ENCODE measurements at places on chromosomes 7 and 10. TPM values are rescaled to one million over a fixed set of nuclear protein-coding genes. Genes with fewer than 3 reads are reported as not detected.

TMEM209 gene
- 36.1 TPM for total RNA-seq

ADARB2 gene
- 5.2 TPM for total RNA-seq

GRCh38 chr7:94666879-94667587 is 11.1 kb upstream of the SGCE start:
- no peak for DNase-seq

NKX6-2 gene
- 0.14 TPM for total RNA-seq

- DNase-seq = no peak
Measured at GRCh38 chr10:110076559-110077318, 69.0 kb downstream of the ADD3 start.

GRCh38 chr7:18889436-18889835 is 228.0 kb downstream of the TWIST1 start:
- DNase-seq = no peak

GRCh38 chr7:116779931-116780330 is 82.5 kb upstream of the CAPZA2 start:
- no peak for DNase-seq

DNA sequence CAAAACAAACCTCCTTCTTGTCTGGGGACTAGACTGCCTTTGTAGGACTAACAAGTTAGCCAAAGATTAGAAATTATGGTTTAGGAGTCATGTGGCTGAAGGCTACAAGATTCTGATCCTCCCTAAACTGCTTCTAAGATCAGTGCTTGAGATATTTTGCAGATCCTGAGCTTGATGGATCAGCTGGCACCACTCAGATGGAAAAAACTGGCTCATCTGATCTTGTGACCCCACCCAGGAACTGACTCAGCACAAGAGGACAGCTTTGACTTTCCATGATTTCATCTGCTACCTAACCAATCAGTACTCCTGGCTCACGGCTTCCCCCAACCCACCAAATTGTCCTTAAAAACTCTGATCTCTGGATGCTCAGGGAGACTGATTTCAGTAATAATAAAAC is 271.5 kb upstream of the TAC1 start:
- DNase-seq = no peak

DNA sequence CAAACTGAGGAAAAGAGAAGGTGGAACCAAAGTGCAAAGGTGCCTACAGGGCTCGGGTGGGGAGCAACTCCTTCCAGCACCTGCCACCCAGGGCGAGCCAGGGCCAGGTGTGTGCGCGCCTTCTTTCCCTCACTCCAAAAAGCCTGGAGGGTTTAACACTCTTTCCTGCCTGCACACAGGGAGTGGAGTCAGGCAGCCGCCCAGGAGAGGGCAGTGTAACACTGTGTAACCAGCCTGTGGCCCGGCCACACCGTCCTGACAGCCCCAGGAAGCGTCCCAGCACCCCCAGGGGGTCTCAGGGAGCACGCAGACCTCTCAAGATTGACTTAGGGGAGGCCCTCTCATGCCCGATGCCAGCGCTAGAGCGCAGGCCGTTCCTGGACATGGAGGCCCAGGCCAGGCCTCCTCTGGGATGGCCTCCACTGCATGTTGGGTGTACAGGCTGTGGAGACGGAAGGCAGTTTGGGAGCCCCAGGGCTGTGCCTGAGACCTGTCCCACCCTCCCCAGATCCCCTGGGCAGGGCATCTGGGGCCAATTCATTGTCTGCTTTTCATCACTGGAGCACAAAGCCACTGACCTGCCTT is 13.4 kb downstream of the BRI3 start:
- DNase-seq = no peak

DNA sequence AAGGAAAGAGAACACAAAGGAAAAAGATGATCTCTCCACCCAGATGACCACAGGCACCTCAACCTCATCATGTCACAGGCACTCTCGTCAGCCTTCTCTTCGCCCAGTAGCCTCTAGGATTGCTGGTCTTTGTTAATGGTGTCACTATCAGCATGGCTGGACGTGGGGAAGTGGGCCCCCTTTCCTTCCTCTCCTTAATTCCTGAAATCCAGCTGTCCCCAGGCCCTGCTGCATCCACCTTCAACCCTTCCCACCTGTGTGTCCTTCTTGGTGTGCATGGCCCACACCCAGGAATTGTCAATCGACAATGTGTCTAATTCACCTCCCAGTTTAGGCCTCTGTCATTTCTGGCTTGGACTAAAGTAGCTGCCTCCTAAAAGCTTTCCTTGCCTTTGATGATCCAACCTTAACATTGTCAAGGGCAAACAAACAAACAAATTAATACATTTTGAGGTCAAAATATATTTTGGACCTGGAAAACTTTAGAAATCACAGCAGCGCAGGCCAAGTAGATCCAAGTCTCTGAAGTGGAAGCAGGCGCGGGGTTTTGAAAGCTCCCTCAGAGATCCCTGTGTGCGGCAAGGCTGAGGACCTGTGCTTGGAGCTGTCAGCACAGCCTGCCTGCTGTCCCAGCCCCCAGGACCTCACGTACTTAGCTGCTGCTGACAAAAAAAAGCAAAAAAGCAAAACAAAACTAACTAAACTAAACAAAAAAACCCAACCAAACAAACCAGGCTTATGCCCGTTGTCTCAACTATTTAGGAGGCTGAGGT is 193.3 kb upstream of the LYZL2 start:
- no peak for DNase-seq

- DNase-seq = no peak
Measured at GRCh38 chr7:30424506-30424905, 54.1 kb downstream of the NOD1 start.

DNA sequence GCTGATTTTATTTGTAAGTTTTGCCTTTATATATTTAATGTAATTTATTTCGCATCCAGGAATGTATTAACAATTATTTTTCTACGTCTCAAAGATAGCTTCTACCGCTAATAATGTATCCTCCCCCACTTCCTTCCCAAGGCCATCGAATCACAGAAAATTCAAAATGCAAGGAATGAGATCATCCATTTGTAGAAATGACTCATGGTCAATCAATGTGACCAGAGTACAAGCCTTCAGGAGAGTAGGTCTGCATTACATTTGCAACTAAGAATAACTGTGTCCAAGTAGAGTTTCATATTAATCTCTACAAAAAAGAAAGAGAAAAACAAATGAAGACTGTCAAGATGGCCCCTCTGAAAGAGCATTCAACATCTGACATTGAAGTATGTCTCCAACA is 205.9 kb upstream of the PHF14 start:
- no peak for DNase-seq

DNA sequence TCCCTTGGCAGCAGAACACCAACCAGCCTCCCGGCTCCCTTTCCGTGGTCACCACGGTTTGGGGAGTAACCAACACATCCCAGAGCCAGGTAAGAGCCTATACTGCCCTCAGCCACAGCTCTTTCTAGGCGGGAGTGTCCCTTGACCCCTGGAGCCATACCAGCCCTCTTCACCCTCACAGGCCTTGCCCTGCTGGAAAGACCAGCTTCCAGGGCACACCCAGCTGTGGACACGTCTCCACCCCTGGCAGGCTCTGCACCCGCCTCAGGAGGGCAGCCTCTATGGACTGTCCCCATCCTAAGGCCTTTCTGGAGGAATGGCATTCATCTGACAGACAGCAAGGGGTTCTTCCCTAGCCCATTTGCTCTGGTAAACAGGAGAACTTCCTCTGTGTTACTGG is 57.5 kb upstream of the PPIF start:
- no peak for DNase-seq

DNA sequence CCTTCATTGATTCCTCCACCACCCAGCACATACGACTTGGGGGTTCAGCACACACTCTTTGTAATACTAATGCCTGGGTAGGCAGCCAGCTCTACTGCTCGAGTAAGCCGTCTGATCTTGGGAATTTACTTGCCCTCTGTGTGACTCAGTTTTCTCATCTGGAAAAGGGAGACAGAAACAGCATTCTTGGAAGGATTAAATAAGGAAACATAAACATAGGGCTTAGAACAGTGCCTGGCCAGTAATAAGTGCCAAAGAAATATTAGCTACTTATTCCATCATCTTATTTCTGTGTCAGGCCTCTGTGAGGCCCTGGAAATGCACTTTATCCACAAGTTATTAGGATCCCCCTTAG is 130.1 kb downstream of the TNS3 start:
- DNase-seq = no peak

DNA sequence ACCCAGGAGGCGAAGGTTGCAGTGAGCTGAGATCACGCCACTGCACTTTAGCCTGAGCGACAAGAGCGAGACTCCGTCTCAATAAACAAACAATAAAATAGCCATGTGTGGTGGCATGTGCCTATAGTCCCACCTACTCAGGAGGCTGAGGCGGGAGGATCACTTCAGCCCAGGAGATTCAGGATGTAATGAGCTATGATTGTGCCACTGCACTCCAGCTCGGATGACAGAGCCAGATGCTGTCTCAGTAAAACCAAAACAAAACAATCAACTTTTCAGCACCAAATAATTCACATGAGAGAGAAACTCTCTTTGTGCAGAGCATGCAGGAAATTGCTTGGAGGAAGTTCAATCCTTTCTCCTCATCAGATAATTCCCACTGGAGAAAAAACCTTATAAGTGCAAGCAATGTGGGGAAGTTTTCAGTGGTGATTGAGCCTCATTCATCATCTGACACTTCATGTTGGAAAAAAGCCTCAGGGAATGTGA is 13.4 kb upstream of the FIS1 start:
- DNase-seq = no peak

GRCh38 chr10:37390926-37391325 is 265.5 kb downstream of the ANKRD30A start:
- no peak for DNase-seq

RPP30 gene
- 38.7 TPM for total RNA-seq

GHRHR gene
- not detected for total RNA-seq

DNA sequence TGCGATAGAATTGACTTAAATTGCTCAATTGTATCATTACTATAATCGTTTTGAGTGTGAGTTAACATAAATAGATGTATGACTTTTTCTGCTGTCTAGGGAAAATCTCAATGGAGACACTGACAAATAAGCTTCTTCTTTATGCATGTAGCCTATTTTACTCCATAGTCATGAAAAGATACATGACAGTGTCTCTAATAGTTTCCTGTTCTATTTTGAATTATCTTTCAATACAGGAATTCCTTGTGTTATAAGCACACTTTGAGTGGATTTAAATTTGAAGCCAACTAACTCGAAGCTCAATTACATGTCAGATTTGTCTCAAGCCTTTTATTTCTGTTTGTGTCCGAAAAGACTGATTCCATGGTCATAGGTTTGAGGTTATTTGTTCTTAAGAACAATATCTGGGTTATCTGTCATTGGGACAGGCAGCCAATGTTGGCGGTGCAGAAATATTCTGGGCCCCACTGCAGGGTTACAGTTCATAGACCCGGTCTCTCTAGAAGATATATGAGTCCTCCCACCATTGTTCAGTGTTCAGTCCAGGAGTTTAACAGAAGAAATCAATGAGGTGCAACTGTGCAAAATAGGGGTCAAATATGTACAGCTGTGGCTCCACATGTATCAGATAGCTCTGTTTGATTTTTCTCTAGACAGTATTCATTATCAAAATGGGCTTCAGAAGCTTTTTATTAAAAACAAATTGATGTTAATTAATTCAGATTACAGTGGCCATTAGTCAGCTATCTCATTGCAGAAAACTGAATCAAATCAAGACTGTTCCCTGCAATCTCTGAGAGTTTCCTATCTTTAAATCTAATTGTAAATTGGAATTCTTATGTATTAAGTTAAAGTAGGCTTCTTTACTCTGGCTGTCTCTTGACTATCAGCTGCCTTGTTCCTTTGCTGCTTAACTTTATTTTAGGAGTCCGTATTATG is 1238.8 kb downstream of the NXPH1 start:
- no peak for DNase-seq

- DNase-seq = no peak
Measured at GRCh38 chr10:20953120-20953519, 56.0 kb upstream of the NEBL start.

GBX1 gene
- total RNA-seq = 0.41 TPM

- DNase-seq = no peak
Measured at GRCh38 chr10:64528294-64529002, 1007.2 kb downstream of the REEP3 start.

- DNase-seq = no peak
Measured at GRCh38 chr10:10745291-10745690, 272.4 kb upstream of the CELF2 start.

PIK3AP1 gene
- 3.7 TPM for total RNA-seq

- no peak for DNase-seq
Measured at GRCh38 chr10:113356794-113357680, 195.8 kb upstream of the HABP2 start.

SLIT1 gene
- total RNA-seq = 55.7 TPM

EXOC4 gene
- 95.5 TPM for total RNA-seq

DNA sequence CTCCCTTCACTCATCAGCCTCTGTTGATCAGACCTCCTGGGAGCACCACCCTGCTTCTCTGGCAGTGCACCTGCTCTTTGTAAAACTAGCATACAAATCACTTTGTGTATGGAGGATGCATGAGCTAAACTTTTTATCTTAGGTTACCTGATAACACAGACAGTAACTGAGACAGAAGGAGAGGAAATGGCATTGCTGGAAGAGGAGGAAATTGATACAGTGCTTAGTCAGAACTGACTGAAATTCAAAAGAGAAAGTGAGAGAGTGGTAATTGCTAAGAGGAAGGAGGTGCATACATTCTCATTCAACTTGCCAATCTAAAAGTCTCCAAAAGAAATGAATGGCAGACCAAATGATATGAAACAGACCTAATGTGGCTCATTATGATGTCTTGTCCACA is 1120.7 kb downstream of the GATA3 start:
- DNase-seq = no peak

- no peak for DNase-seq
Measured at GRCh38 chr10:127832501-127832900, 60.2 kb downstream of the CLRN3 start.

- DNase-seq = no peak
Measured at GRCh38 chr7:100415448-100415847, 13.1 kb downstream of the ZCWPW1 start.

- peak; percentile 70 for DNase-seq
Measured at GRCh38 chr7:1233333-1234048, 819 bp downstream of the UNCX start.

DNA sequence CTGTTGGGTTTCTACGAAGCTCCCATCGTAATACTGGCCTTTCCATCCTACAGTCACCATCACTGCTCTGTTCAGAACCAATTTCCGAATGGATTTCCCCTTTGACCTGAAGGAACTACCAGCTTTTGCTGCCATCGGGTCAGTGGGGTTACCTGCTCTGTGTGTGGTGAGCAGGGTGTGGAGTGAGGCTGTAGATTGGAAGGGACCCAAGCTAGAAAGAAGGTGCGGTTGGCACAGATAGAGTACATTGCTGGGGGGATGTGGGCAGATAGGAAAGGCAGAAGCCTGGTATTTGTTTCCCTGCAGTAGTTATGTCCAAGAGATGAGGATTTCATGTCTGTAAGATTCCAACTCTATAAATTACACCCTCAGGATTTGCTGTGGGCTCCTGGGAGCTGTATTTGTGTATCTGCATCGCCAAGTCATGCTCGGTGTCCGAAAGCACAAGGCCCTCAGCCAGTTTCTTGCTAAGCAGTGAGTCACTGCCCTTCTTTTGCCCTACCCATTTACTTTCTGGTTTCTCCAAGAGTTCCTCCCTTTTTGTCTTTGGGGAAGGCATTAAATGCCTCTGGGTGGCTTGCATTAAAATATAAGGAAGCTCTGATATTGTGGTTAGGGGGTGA is 15.4 kb downstream of the CLCN1 start:
- DNase-seq = no peak
